ENCODE measurements at places on chromosomes 13 and 19. TPM values are rescaled to one million over a fixed set of nuclear protein-coding genes. Genes with fewer than 3 reads are reported as not detected.
A peak's percentile ranks its signal among the peaks of the same experiment; 100 is the strongest.

The SYMPK gene
- 19.9 TPM for total RNA-seq

The SCN1B gene
- total RNA-seq, result 2.7 TPM

The KIR2DL4 gene
- not detected for total RNA-seq

The ZNF497 gene
- total RNA-seq, result 1.1 TPM

The FOSB gene
- total RNA-seq, result 6.0 TPM

The NLRP11 gene
- 0.02 TPM for total RNA-seq

The DNAAF3 gene
- 0.41 TPM for total RNA-seq

The ACER1 gene
- total RNA-seq, result not detected

The B3GNT8 gene
- 2.3 TPM for total RNA-seq

The C13orf42 gene
- not detected for total RNA-seq

The FCER2 gene
- total RNA-seq, result not detected

The CALR3 gene
- total RNA-seq, result not detected

The FGF22 gene
- not detected for total RNA-seq

The COX7A1 gene
- not detected for total RNA-seq

The ATP4A gene
- not detected for total RNA-seq

DNA sequence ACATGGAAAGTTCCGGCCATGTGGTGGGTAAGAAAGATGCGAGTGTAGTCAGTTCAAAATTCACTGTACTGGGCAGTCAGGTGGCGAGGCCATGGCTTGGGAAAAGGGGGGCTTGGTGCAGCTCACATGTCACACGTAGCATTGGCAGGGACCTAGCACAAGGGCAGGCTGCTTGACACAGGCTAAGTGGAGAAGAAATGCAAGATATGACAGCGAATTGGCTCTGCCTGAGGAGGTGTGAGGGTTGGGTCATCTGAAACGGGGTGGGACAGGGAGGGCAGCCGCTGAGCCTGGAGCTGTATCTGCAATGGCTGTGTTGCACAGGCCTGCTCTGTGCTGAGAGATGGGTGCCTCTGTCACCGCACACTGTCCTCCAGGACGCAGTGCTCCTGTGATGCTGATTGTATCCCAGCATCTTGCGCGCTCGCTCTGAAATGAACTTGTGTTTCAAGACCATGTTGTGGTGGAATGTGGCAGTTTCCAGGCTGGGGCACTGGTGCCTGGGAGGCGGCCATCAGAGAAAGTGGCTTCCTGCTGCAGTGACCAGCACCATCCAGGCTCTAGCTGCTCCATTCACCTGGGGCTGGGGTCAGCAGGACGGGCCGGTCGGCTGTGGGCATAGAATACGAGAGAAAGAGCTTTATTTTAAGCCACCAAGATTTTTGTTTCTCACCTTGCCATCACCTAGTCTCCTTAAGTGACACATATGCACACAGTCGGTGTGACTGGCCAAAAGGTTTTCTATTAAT lies 70.3 kb downstream of the TEX29 start:
- no peak for DNase-seq
- no peak overlapping the region for H3K27ac ChIP-seq
- no peaks in the 10 kb centered on the region for H3K36me3 ChIP-seq
- no peaks in the 10 kb centered on the region for H3K4me1 ChIP-seq
- peaks cover 7% of the 10 kb centered on the region for H3K27me3 ChIP-seq
- H3K4me3 ChIP-seq, result no peak overlapping the region

- H3K36me3 ChIP-seq, result no peaks in the 10 kb centered on the region
- H3K4me3 ChIP-seq, result no peak overlapping the region
- no peak overlapping the region for H3K27ac ChIP-seq
- no peaks in the 10 kb centered on the region for H3K27me3 ChIP-seq
Measured at GRCh38 chr13:22278336-22278929, 607.6 kb downstream of the FGF9 start.

DNA sequence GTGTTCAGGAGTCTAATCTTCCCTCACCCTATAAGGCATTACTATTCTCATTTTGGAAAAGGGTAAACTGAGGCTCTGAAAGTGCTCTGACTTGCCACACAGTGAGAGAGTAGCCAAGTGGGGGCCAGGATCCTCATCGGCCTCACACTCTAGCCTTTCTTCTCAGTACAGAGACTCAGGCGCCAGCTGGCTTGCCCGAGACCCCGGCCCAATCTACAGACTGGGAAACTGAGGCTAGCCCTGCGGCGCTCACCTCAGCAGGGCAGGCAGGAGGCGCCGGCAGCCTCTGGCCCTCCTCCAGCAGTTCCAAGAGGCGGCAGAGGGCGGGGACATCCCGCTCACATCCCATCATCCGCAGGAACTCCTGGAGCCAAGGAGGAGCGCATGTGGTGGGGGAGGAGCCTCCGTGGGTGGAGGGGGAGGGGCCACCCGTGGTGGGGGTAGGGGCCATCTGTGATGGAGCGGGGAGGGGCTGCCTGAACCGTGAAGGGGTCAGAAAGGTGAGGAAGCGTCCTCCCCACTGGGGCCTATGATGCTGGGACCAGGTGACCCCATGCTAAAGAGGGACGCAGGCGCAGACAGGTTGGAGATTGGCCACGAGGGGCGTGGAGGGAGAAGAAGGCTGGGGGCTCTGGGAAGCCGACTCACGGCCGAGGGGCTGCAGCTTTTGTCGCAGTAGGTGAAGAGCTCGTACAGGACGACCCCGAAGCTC lies 8.7 kb upstream of the INSL3 start:
- no peaks in the 10 kb centered on the region for H3K27me3 ChIP-seq
- no peak overlapping the region for H3K4me3 ChIP-seq
- no peak for DNase-seq

DNA sequence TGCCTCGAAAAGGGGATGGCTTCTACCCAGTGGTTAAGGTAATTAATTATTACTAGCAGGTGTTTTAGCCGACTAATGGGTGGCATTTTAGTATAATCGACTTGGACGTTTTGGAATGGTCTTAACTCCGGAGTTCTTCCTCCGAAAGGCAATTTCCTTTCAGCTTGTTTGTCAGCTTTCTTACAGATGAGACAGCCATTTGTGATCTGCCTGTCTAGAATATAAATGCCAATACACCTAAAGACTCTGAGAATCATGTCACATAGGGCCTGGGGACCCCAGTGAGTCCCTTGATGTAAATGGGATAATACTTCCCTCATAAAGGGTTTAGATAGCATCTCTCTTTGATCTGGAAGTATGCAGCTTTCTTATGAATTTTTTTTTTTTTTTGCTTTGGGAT lies 41.9 kb upstream of the PSG9 start:
- DNase-seq, result no peak
- no peaks in the 10 kb centered on the region for H3K4me1 ChIP-seq
- no peaks in the 10 kb centered on the region for H3K36me3 ChIP-seq
- no peak overlapping the region for H3K4me3 ChIP-seq

DNA sequence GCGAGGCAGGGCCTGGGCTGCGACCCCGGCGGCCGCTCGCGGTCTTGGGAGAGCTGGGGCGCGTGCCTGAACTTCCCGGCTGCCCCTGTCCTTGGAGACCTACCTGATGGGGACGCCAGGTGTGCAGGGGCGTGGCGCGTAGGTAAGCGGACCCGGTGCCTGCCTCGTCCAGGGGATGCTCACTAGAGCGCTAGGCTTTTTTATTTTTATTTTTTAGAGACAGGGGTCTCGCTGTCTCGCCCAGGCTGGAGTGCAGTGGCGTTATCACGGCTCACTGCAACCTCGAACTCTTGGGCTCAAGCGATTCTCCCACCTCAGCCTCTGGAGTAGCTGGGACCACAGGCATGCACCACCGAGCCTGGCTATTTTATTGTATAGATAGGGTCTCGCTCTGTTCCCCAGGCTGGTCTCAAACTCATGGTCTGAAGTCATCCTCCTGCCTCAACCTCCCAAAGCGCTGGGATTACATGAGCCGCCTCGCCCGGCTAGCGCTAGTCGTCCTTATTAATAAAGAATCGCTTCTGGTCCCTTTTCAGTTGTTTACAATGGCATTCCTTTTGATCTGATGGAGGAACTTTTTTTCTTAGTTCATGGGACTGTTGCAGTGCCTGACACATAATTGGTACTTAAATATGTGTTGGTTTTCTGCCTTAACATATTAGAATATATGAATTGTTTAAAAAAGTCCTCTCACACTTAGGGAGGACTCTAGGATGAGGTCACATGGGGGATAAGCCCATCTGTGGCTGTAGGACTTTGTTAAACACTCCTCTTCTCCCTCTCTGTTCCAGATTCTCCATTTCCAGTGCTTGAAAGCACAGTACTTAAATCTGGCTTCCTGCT lies 812 bp downstream of the DPY19L3 start:
- H3K27me3 ChIP-seq, result no peaks in the 10 kb centered on the region
- H3K4me3 ChIP-seq, result peak overlapping the region; percentile 82
- peak overlapping the region; percentile 55 for H3K27ac ChIP-seq
- H3K4me1 ChIP-seq, result peaks cover 37% of the 10 kb centered on the region
- no peak for DNase-seq

DNA sequence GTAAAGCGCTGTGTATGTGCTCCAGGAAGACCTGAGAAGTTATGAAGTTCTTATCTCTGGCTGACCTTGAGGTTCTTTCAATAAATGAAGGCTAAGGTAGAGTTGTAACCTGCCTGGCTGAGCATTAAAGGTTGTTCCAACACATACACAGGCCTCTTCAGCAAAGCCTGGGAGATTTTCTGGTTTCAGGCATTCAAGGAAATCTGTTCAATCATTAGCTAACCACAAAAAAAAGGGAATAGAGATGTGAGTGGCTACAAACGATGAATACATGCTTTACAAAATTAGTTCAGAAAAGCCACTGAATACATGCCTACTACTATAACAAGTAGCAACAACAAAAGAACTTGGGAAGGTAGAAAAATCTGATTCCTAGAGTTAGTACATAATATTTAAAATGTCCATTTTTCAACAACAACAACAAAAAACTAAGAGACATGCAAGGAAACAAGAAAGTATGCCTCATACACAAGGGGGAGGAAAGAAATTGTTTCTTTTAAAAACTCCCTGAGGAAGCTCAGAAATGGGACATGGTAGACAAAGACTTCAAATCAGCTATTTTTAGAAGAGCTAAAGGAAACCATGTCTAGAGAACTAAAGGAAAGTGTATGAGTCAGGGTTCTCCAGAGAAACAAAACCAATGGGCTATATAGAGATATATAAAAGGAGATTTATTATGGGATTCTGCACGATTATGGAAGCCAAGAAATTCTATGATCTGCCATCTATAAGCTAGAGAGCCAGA lies 191.5 kb upstream of the IPO5 start:
- no peak for DNase-seq
- H3K36me3 ChIP-seq, result no peaks in the 10 kb centered on the region
- no peaks in the 10 kb centered on the region for H3K4me1 ChIP-seq
- no peak overlapping the region for H3K4me3 ChIP-seq

- no peaks in the 10 kb centered on the region for H3K27me3 ChIP-seq
- peak overlapping the region; percentile 85 for H3K27ac ChIP-seq
- peak overlapping the region; percentile 83 for H3K4me3 ChIP-seq
- peaks cover 46% of the 10 kb centered on the region for H3K36me3 ChIP-seq
Measured at GRCh38 chr19:1270854-1271527, 1.9 kb downstream of the CIRBP start.

DNA sequence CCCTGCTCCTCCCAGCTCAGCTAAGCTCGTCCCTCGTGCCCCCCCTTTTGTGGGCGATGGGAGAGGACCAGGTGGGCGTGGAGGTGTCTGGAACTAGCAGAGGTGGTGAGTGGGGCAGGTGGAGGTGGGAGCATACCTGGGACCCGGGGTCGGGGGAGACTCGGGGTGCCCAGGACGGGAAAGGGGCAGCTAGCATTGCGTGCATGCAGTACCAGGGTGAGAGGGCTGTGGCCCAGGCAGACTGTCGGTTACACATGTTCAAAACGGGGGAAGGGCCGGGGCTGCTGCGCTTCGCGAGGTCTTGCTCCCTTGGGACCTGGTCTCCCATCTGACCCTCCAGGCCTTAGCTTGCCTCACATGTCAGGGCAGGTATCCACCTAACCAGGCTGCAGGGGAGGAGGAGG lies 9.1 kb downstream of the TLE5 start:
- no peak for DNase-seq
- no peak overlapping the region for H3K4me3 ChIP-seq
- peaks cover 6% of the 10 kb centered on the region for H3K36me3 ChIP-seq
- H3K27ac ChIP-seq, result no peak overlapping the region

DNA sequence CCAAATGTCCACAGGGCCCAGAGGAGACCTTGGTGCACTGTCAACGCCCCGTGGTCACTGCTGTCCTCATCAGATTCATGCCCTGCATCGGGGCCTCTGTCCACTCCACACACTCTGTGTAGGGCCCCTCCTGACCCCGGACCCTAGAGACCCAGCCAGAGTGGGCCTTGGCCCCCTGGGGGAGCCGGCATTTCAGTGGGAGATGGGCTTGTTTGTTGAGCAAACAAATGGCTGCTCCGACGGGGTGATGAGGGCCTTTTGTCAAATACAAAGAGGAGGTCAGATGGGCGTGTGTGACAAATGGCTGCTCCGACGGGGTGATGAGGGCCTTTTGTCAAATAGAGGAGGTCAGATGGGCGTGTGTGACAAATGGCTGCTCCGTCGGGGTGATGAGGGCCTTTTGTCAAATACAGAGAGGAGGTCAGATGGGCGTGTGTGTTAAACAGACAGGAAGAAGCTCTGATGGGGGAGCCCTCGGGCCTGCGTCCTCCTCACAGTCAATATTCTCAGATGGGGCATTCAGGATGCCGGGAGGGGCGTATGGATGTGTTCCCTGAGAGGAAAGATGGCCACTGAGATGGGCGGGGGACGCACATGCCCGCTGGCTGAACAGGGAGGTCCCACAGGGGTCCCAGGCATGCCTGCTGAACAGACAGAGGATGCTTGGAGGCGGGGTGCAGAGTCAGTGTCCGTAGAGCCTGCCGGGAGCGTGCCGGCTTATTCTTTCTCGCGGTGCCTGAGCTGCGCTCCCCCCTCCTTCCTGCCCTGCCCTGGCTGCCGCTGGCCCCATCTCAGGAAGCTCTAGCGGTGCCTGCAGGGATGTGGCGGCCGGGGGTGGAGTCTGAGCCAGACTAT lies 36.3 kb downstream of the SMIM24 start:
- peak; percentile 39 for DNase-seq
- H3K4me1 ChIP-seq, result peaks cover 22% of the 10 kb centered on the region
- no peaks in the 10 kb centered on the region for H3K27me3 ChIP-seq
- peaks cover 3% of the 10 kb centered on the region for H3K36me3 ChIP-seq

DNA sequence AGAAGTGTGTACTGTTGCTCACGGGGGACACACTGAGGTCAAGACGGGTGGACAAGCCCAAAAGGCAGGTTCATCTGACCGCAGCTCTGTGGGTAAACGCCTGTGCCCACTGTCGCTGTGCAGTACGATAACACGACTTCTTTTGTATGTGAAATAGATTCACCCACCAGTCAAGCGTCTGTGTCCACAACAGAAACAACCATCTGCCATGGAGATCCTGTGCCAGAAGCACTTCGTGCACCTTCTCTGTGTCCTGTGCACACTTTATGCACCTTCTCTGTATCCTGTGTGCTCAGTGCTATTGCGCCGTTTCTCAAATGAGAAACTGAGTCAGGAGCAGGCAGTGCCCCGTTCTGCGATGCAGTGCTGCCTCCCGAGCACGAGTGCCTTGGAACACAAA lies 138.9 kb downstream of the ATP11A start:
- DNase-seq, result no peak
- no peak overlapping the region for H3K27ac ChIP-seq
- no peaks in the 10 kb centered on the region for H3K4me1 ChIP-seq
- H3K4me3 ChIP-seq, result no peak overlapping the region

- no peak for DNase-seq
- H3K4me1 ChIP-seq, result peaks cover 43% of the 10 kb centered on the region
- H3K27ac ChIP-seq, result no peak overlapping the region
- no peaks in the 10 kb centered on the region for H3K36me3 ChIP-seq
Measured at GRCh38 chr19:35399231-35399630, 28.4 kb downstream of the GPR42 start.

GRCh38 chr13:32060401-32060878 lies 28.9 kb downstream of the FRY start:
- H3K4me3 ChIP-seq, result no peak overlapping the region
- DNase-seq, result peak; percentile 40
- H3K27me3 ChIP-seq, result no peaks in the 10 kb centered on the region

GRCh38 chr19:39403331-39404312 lies 3.0 kb upstream of the ZFP36 start:
- H3K27ac ChIP-seq, result peak overlapping the region; percentile 98
- H3K4me3 ChIP-seq, result no peak overlapping the region
- H3K36me3 ChIP-seq, result no peaks in the 10 kb centered on the region
- H3K27me3 ChIP-seq, result no peaks in the 10 kb centered on the region
- H3K4me1 ChIP-seq, result peaks cover 68% of the 10 kb centered on the region
